ENCODE measurements at places on chromosomes 2 and 18. TPM values are rescaled to one million over a fixed set of nuclear protein-coding genes. Genes with fewer than 3 reads are reported as not detected.

RNF152 gene
- 4.1 TPM for total RNA-seq

TLX2 gene
- total RNA-seq: not detected

WDCP gene
- 13.4 TPM for total RNA-seq

TSPYL6 gene
- not detected for total RNA-seq

FAM124B gene
- total RNA-seq: 269 TPM

CD207 gene
- 0.74 TPM for total RNA-seq

IRS1 gene
- 0.72 TPM for total RNA-seq

GRCh38 chr2:14677039-14677438 lies 44.5 kb downstream of the LRATD1 start:
- no peak for DNase-seq

- no peak for DNase-seq
Measured at GRCh38 chr2:208268156-208268952, 2.3 kb downstream of the PIKFYVE start.

GRCh38 chr2:64814007-64814406 lies 160.3 kb upstream of the SERTAD2 start:
- no peak for DNase-seq

DNA sequence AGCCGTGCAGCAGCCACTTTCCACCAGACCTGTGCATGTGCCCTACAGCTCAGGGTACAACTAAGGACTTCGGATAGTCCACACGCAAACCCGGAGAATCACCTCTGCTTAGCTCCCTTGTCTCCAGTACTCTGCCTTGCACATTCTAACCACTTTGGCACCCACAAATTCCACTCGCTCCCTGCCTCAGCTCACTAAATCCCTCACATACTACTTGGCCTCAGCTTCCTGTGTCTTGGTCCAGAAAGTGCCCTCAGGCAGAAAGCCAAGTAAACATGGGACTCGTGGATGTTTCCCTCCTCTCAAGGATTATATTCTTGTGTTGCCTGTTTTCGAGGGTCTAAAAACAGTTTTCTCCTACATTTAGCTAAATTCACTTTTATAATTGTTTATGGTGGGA lies 157.8 kb upstream of the DAPL1 start:
- DNase-seq: no peak

DNA sequence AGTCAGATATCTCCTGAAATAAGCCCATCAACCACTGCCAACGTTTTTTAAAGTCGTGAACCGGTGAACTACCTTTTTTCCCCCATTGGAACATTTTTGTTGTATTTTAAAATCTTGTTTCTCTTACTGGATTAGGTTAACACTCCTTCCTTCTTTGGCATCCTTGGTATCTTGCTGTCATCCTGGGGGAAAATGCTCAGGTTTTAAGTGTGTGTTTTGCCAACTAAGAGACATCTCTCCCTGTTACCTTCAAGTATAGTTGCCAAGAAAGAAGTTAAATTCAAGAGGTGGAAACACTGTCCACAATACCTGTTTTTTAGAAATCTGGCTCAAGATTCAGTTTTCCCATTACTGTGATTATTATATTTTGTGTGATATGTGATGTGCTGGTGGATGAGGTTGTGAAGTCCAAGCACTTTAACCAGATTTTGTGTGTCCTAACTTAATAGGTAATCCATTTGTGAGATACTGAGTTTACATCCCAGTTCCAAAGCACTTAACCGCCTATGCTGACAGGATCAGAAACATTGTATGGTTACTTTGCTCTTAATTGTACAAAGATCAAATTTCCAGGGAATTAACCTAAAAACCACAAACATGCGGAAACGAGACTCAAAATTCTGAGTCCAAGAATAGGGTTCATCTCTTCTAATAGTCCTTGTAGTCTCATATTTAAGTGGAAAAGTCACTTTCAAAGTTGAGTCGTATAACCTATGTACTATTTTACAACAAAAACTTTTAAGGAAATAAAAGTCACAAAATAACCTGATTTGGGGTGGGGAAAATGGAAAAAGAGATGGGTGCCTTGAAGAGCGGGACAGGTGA lies 1.3 kb upstream of the SP3 start:
- DNase-seq: no peak

DNA sequence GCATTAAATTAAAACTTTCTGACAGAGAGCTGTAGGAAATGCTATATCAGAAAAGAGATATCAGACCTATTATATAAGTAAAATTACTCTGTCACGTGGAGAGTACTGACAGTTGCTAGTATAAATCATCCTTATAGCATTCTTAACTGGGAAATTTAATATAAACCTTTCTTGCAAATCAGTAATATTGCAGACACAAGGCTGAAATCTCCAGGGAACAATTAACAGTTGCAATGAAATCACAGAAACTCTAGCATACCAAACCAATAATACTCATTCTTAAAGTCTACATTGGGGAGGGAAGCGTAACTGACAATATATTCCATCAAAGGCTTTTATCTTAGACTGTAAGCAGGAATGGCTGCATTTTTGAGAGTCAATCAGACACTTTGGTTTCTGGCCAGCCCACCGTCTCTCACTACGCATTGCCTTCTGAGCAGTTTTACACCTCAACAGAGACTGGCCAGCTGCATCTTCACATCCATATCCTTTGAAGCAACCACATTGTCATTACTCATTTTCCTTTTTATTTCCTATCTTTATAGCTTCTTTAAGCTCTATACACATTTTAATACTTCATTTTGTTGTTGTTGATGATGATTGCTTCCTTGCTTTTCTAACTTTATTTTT lies 536.0 kb upstream of the CDH2 start:
- no peak for DNase-seq

- no peak for DNase-seq
Measured at GRCh38 chr2:232999354-232999753, 13.7 kb downstream of the NGEF start.

DNA sequence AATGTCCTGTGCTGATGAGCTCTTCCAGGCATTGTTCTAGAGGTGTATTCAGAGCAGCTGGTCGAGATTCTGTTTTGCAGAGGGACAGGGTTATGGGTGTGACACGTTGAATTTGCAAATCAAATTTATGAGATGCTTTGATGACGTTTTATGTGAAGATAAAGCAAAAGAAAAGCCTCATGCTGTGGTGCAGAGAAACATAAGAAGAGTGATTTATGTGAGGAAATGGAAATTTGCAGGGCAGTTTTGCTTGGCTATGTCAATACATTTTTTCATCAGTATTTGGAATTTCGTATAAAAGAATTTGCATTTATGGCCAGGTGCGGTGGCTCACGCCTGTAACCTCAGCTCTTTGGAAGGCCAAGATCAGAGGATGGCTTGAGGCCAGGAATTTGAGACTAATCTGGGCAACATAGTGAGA lies 36.4 kb downstream of the TSN start:
- DNase-seq: no peak

DNA sequence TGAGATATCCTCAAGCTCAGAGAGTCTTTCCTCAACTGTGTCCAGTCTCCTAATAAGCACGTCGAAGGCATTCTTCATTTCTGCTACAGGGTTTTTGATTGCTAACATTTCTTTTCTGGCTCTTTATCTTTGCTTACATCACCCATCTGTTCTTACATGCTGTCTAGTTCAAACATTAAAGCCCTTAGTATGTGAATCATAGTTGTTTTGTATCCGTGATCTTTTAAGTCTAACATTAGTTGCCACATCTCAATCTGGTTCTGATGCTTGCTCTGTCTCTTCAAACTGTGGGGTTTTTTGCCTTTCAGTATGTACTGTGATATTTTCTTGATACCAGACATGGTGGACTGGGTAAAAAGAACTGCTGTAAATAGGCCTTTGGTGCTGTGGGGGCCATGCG lies 235.2 kb downstream of the SH3RF3 start:
- no peak for DNase-seq

- DNase-seq: no peak
Measured at GRCh38 chr2:36352701-36353100, 2.9 kb upstream of the CRIM1 start.

- DNase-seq: no peak
Measured at GRCh38 chr18:59865241-59865986, 34.4 kb upstream of the PMAIP1 start.

DNA sequence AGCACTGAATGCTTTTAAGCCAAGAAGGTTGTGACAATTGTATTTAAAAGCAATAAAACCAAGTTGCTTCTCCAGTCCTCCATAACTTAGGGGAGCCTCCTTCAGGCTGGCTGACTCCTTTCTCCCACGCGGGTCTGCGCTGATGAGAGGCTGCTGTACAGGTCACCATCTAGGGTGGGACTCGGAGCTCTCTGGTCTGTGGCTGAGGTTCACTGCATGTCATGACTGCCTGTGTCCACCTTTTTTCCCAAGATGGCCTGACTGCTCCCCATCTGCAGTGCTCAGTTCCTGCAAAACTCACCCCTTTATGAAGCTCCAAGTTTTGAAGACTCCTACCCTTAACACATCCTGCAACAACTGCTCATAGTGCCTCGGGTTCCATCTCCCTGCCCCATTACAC lies 194.4 kb downstream of the AFF3 start:
- no peak for DNase-seq

DNA sequence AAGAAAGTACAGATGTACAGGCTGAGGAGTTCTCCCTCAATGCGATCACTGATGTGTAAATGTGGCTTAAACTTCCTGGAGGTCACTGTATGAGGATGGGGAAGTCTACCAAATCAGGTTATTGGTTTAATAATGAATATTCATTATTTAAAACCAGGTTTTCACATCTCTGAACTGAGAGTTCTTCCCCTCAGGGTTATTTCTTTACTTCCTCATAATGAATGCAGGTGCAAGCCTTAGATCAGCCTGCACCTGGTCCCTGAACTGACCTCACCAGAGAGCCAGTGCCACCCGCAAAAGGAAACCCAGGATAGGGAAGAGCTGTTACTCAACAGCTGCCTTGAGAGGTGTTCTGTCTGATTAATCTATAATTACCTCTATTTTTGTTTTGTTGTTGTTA lies 369.0 kb downstream of the EPHA4 start:
- DNase-seq: no peak

DNA sequence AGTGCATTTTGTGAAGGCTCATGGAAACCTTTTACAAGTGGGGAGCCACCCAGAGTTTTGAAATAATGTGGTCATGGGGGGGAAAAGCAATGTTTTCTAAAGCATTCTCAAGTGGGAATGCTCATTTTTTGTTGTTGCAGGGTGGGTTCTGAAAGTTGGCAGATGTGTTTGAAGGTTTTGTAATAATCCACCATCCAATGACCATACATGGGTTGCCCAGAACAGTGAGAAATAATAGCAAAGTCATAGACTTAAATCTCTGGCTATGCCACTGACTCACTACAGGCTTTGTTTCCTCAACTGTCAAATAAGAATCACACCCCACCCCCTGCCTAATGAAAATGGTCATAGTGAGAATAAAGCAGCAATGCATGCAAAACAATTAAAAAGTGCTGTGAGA lies 2.9 kb downstream of the DSG3 start:
- no peak for DNase-seq

DNA sequence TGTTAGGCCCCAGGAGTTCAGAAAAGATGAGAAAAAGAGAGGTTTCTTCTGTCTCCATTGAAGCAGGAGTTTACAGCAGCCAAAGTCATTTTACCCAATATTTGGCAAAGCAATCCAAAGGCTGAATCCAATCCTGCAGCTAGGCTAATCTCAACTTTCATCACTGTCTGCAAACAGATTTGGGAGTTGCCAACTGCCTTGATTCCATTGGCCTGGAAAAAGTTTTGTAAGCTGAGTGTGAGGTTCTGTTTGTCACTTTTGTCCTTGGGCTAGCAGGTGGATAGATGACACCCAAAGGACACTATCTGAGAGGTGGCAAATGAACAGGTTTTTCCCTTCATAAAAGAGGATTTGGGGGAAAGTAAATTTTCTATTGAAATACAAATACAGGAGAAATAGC lies 56.6 kb upstream of the SETBP1 start:
- DNase-seq: no peak

DNA sequence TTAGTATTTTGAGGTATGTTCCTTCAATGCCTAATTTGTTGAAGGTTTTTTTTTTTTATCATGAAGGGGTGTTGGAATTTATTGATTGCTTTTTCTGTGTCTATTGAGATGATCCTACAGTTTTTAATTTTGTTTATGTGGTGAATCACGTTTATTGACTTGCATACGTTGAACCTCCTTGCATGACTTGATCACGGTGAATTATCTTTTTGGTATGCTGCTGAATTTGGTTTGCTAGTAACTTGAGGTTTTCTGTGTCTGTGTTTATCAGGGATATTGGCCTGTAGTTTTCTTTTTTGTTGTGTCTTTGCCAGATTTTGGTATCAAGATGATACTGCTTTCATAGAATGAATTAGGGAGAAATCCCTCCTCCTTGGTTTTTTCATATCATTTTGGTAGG lies 23.9 kb downstream of the CLIP4 start:
- DNase-seq: no peak

DNA sequence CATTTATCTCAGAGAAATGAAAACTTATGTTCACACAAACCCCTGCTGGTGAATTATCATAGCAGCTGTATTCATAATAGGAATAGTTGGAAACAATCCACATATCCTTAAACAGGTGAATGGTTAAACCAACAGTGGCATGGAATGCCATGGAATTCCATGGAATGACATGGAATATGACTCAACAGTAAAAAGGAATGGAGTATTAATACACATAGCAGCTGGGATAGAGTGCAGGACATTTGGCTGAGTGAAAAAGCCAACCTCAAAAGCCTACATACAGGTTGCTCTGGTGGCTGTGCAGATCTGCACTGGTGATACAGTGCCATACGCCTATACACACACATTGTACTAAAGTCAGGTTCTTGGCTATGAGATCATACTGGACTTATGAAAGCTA lies 69.5 kb downstream of the FAM168B start:
- DNase-seq: no peak

GRCh38 chr2:43415592-43415991 lies 180.2 kb downstream of the THADA start:
- no peak for DNase-seq

- no peak for DNase-seq
Measured at GRCh38 chr2:241813644-241814392, 4.8 kb downstream of the NEU4 start.

GRCh38 chr2:9206991-9207640 lies 504 bp downstream of the ASAP2 start:
- peak; percentile 28 for DNase-seq

GRCh38 chr2:127909019-127909418 lies 23.3 kb upstream of the AMMECR1L start:
- no peak for DNase-seq

GRCh38 chr2:134258684-134259388 lies 5.0 kb downstream of the MGAT5 start:
- DNase-seq: no peak

DNA sequence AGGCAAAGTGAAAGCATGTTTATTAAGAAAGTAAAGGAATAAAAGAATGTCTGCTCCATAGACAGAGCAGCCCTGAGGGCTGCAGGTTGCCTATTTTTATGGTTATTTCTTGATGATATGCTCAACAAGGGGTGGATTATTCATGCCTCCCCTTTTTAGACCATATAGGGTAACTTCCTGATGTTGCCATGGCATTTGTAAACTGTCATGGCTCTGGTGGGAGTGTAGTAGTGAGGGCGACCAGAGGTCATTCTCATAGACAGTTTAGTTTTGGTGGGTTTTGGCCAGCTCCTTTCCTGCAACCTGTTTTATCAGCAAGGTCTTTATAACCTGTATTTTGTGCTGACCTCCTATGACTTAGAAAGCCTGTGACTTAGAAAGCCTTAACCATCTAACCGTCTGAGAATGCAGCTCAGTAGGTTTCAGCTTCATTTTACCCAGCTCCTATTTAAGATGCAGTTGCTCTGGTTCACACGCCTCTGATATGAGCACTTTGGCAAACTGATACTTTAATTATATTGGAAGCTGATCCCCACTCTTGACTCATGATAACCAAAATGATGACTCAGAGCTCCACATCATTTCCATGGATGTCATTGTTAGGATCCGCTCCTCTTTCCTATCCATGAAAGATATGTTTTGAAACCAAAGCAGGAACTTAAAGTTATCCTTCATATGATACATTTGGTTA lies 14.5 kb upstream of the ERMN start:
- DNase-seq: no peak

Data from endothelial cell (in vitro differentiated cells).